ENCODE measurements at places on chromosomes 3 and 15.

GRCh38 chr3:12970684-12971083 is 102.5 kb downstream of the IQSEC1 start:
- no peaks in the 10 kb centered on the region for H3K36me3 ChIP-seq
- H3K4me1 ChIP-seq = peaks cover 20% of the 10 kb centered on the region
- no peaks in the 10 kb centered on the region for H3K27me3 ChIP-seq

GRCh38 chr3:52097851-52098507 is 41.6 kb upstream of the DUSP7 start:
- no peaks in the 10 kb centered on the region for H3K4me1 ChIP-seq
- DNase-seq = no peak
- H3K27ac ChIP-seq = no peak overlapping the region
- H3K4me3 ChIP-seq = no peak overlapping the region
- no peaks in the 10 kb centered on the region for H3K27me3 ChIP-seq

- H3K4me1 ChIP-seq = peaks cover 68% of the 10 kb centered on the region
- no peak overlapping the region for H3K4me3 ChIP-seq
- DNase-seq = no peak
Observed at GRCh38 chr3:195160257-195160898, 110.6 kb downstream of the XXYLT1 start.

GRCh38 chr15:77495838-77496596 is 75.3 kb downstream of the HMG20A start:
- H3K4me3 ChIP-seq = no peak overlapping the region
- no peak for DNase-seq
- H3K36me3 ChIP-seq = no peaks in the 10 kb centered on the region
- H3K27ac ChIP-seq = peak overlapping the region; percentile 84
- no peaks in the 10 kb centered on the region for H3K27me3 ChIP-seq

DNA sequence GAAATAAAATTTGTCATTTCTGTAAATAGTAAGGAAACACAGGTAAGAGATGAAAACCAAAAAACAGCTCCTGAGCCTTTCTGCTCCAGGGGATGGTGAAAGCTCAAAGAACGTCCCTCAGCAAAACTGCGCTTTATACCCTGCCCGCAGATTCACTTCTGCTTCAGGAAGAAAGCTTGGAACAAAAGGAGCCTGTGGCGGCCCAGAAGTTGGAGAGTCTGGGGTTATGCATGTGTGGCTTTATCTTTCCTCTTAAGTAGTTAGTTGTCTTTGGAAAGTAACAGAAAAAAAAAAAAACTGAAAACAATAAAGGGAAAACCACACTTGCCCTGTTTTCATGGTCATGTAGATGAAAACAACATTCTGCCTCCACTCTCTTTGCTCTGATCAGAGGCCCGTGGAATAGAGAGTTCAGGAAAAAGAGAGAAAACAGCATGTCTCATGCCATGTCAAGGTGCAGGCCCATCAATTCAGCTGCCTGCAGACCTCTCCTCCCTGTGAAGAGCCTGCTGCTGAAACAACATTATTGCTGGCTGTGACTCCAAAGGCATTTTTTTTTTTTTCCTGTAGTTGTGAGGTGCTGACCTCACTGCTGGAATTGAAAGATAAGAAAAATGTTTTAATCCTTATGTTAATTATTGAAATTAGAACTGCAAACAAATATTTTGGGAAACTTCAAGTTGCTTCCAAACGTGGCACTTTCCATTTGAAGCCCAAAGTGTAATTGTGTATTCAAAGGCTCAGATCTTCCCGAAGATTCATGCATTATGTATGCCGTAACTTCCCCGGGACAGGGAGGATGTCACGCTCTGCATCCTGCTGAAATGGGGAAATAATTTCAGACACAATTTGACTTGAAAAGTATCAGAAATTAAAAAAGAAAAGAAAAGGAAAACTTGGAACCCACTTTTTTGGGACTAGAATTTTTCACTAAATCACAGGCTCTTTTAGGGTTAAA is 108.4 kb upstream of the ZNF385D start:
- no peaks in the 10 kb centered on the region for H3K4me1 ChIP-seq
- no peak overlapping the region for H3K4me3 ChIP-seq
- H3K27me3 ChIP-seq = no peaks in the 10 kb centered on the region
- no peak overlapping the region for H3K27ac ChIP-seq
- H3K36me3 ChIP-seq = no peaks in the 10 kb centered on the region
- no peak for DNase-seq

DNA sequence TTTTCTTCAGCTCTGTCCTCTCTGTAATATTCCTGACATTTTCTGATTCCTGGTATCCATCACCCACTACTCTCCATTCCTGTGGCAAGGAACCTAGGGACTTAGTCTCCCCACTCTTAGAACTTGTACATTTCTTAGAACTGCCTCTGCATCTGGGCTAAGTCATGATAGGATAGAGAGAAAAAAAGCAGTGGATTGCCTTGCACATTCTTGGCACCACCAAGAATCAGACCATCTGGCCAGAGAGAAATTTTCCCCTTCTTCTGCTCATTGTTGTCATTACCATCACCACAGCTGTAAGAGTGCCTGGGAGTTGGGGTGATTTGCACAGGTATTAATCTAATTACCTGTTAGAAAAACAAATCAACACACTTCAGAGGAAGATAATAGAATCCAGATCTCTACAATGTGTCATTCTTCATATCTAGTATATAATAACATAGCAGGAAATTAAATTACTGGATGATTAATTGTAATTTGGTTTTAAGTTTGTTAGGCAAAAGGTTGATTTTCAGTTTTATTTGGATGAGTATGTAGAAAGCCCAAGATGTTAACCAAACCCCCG is 264.8 kb upstream of the ZPLD1 start:
- H3K36me3 ChIP-seq = no peaks in the 10 kb centered on the region
- DNase-seq = no peak

- H3K27me3 ChIP-seq = no peaks in the 10 kb centered on the region
- H3K36me3 ChIP-seq = no peaks in the 10 kb centered on the region
- no peak overlapping the region for H3K27ac ChIP-seq
- no peak for DNase-seq
- no peak overlapping the region for H3K4me3 ChIP-seq
Observed at GRCh38 chr3:157067114-157067513, 92.8 kb downstream of the CCNL1 start.

DNA sequence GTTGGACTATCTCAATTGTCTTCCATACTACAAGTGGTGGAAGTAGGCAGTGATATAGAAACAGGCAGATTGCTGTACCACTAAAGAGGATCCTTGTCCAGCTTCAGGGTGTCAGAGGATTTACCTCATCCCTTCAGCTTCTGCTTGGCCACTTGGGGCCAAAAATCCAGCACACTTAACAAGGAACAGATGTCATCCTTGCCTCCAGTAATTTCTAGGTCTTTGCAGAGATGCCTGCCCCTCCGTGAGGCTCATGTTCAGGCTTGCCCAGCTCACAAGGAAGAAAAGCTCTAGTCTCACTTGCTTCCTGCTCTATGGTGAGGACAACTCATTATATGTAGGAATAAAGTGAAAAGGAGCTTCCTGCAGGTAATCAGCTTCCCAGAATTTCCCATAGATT is 510.3 kb downstream of the EPHA3 start:
- H3K4me3 ChIP-seq = no peak overlapping the region
- no peak for DNase-seq
- no peaks in the 10 kb centered on the region for H3K36me3 ChIP-seq
- H3K27ac ChIP-seq = no peak overlapping the region
- no peaks in the 10 kb centered on the region for H3K4me1 ChIP-seq
- no peaks in the 10 kb centered on the region for H3K27me3 ChIP-seq

- no peaks in the 10 kb centered on the region for H3K27me3 ChIP-seq
- DNase-seq = no peak
- no peak overlapping the region for H3K4me3 ChIP-seq
- H3K36me3 ChIP-seq = no peaks in the 10 kb centered on the region
Observed at GRCh38 chr15:69085325-69086081, 71.0 kb downstream of the NOX5 start.
